IMR-90 (cell line): ENCODE measurements at places on chromosomes 5 and 9. TPM values are rescaled to one million over a fixed set of nuclear protein-coding genes. Genes with fewer than 3 reads are reported as not detected.
A peak's percentile ranks its signal among the peaks of the same experiment; 100 is the strongest.

GRCh38 chr9:129392093-129392541 lies 214.1 kb upstream of the IER5L start:
- H3K27me3 ChIP-seq, result peaks cover 6% of the 10 kb centered on the region
- no peaks in the 10 kb centered on the region for H3K4me1 ChIP-seq
- H3K4me3 ChIP-seq, result no peak overlapping the region
- DNase-seq, result no peak
- H3K27ac ChIP-seq, result no peak overlapping the region

GRCh38 chr9:30160570-30160969 lies 2223.9 kb upstream of the ACO1 start:
- no peaks in the 10 kb centered on the region for H3K4me1 ChIP-seq
- no peaks in the 10 kb centered on the region for H3K36me3 ChIP-seq
- no peak overlapping the region for H3K4me3 ChIP-seq
- no peak overlapping the region for H3K27ac ChIP-seq

DNA sequence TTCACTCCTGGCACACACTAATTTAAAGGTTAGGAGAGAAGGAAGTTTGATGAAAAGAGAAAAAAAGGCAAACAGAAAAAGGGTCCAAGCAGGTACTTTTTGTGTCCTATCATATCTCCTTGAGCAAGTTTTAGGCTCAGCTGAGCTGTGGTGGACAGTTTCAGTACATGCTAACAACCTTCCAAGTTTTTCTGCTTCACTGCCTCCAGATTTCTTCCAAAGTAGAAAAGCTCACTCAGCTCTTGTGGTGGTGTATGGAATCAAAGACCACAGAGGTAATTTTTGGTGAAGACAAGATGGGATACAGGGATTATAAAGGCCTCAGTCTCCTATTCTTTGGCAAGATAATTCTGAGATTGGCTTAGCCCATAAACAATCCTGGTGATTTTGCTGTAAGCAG lies 921.8 kb downstream of the NR2F1-AS1 start:
- no peaks in the 10 kb centered on the region for H3K4me1 ChIP-seq
- H3K27ac ChIP-seq, result no peak overlapping the region
- no peak overlapping the region for H3K4me3 ChIP-seq
- H3K27me3 ChIP-seq, result no peaks in the 10 kb centered on the region
- H3K36me3 ChIP-seq, result no peaks in the 10 kb centered on the region
- DNase-seq, result no peak

TEK gene
- 10.8 and 11.7 TPM in 2 replicates for total RNA-seq

- H3K36me3 ChIP-seq, result no peaks in the 10 kb centered on the region
- H3K27me3 ChIP-seq, result peaks cover 40% of the 10 kb centered on the region
- H3K4me3 ChIP-seq, result no peak overlapping the region
- DNase-seq, result no peak
- no peaks in the 10 kb centered on the region for H3K4me1 ChIP-seq
Observed at GRCh38 chr9:126303488-126303887, 23.1 kb upstream of the MVB12B start.

CAMK4 gene
- total RNA-seq, result 4.8 and 6.7 TPM in 2 replicates

GRCh38 chr9:114033397-114034103 lies 44.5 kb downstream of the AMBP start:
- no peak for DNase-seq
- no peaks in the 10 kb centered on the region for H3K27me3 ChIP-seq
- H3K4me1 ChIP-seq, result no peaks in the 10 kb centered on the region
- peaks cover 65% of the 10 kb centered on the region for H3K36me3 ChIP-seq

GRCh38 chr9:2597483-2597882 lies 24.1 kb upstream of the VLDLR start:
- no peaks in the 10 kb centered on the region for H3K4me1 ChIP-seq
- peak; percentile 2 for DNase-seq
- H3K36me3 ChIP-seq, result no peaks in the 10 kb centered on the region
- no peak overlapping the region for H3K4me3 ChIP-seq
- H3K27me3 ChIP-seq, result peaks cover 3% of the 10 kb centered on the region; the same call in 1 of the 2 replicates
- H3K27ac ChIP-seq, result no peak overlapping the region

DNA sequence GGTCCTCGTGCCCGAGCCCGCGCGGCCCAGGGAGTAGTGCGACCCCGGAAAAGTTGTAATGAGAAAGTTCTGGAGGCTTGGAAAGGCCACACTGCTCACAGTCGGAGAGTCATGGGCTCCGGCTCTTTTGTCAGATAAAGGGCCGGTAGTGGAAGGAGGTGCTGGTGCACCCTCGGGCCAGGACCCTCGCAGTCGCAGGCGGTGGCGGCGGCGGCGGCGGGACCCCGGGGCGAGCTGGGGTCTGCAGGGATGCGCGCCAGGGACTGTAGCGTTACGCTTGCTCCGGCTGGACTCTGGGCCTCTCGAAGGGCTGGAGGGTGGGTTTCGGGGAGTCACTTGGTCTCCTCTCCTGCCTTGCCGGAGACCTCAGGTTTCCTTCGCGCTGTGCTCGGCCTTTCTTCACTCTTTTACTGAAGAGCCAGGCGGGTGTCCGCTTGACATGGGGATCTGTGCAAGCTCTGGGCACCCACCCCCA lies 1.5 kb downstream of the RORB start:
- no peaks in the 10 kb centered on the region for H3K36me3 ChIP-seq
- H3K4me3 ChIP-seq, result no peak overlapping the region
- H3K27ac ChIP-seq, result no peak overlapping the region
- H3K27me3 ChIP-seq, result peaks cover 34% of the 10 kb centered on the region

GHR gene
- 1.1 TPM in 2 replicates for total RNA-seq

DNA sequence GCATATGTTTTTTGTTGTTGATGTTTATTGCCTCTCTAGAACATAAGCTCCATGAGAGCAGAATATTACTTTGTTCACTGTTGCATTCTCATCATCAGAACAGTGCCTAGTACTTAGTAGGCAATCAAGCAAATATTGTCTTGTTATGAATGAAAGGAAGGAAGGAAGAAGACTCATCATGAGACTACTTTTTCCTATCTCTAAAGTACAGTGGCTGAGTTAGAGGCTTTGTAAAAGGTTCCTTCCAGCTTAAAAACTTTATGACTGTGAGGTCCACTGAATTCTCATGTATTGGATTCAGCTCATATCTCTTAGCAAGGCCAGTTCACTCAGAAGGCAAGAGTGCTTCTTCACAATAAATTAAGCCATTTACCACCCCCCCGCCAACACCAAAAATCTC lies 171.8 kb upstream of the NR3C1 start:
- H3K36me3 ChIP-seq, result no peaks in the 10 kb centered on the region
- H3K27me3 ChIP-seq, result no peaks in the 10 kb centered on the region
- H3K4me1 ChIP-seq, result 0 out of 2 replicates have a peak, but pooled peaks cover 4% of the 10 kb centered on the region
- no peak overlapping the region for H3K27ac ChIP-seq
- H3K4me3 ChIP-seq, result no peak overlapping the region

GRCh38 chr9:16572005-16572734 lies 298.3 kb downstream of the BNC2 start:
- no peak overlapping the region for H3K27ac ChIP-seq
- H3K4me1 ChIP-seq, result peaks cover 7% of the 10 kb centered on the region
- H3K4me3 ChIP-seq, result no peak overlapping the region
- no peaks in the 10 kb centered on the region for H3K36me3 ChIP-seq
- no peaks in the 10 kb centered on the region for H3K27me3 ChIP-seq

GRCh38 chr5:16477541-16477940 lies 11.9 kb upstream of the ZNF622 start:
- no peak overlapping the region for H3K4me3 ChIP-seq
- DNase-seq, result no peak
- no peaks in the 10 kb centered on the region for H3K4me1 ChIP-seq
- no peak overlapping the region for H3K27ac ChIP-seq
- no peaks in the 10 kb centered on the region for H3K27me3 ChIP-seq

SHOC1 gene
- not detected in 2 replicates for total RNA-seq

DNAH5 gene
- total RNA-seq, result 4.3 and 4.7 TPM in 2 replicates

IFNK gene
- total RNA-seq, result not detected in 2 replicates

- DNase-seq, result no peak
- H3K4me3 ChIP-seq, result no peak overlapping the region
- H3K27ac ChIP-seq, result no peak overlapping the region
- H3K4me1 ChIP-seq, result peaks cover 3% of the 10 kb centered on the region
Observed at GRCh38 chr5:96763026-96763425, 44.7 kb downstream of the ERAP1 start.

DNA sequence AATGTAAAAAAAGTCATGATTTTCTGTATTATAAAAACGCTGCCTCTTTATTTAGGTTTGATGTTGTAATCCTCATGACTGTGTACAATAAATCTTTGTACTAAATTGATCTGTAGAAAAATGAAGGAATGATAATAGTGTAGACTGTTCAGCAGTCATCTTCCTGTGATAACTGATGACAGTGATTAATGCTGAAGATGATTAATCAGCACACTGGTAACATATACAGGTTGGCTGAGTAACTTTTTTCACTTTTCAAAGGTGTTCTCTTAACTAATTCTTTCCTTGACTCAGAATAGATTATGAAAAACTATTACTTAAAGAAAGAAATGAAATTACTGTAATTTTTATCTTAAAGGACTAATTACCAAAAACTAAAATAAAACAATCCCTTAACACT lies 122.5 kb downstream of the RFX3 start:
- H3K36me3 ChIP-seq, result no peaks in the 10 kb centered on the region
- no peak overlapping the region for H3K4me3 ChIP-seq
- H3K4me1 ChIP-seq, result no peaks in the 10 kb centered on the region
- H3K27ac ChIP-seq, result no peak overlapping the region
- no peak for DNase-seq
- H3K27me3 ChIP-seq, result no peaks in the 10 kb centered on the region

GRCh38 chr5:78361631-78361993 lies 1.2 kb downstream of the SCAMP1 start:
- no peaks in the 10 kb centered on the region for H3K4me1 ChIP-seq
- DNase-seq, result no peak
- no peak overlapping the region for H3K27ac ChIP-seq
- 0 out of 2 replicates have a peak, but pooled peaks cover 2% of the 10 kb centered on the region for H3K36me3 ChIP-seq
- peak overlapping the region; percentile 88 for H3K4me3 ChIP-seq
- H3K27me3 ChIP-seq, result no peaks in the 10 kb centered on the region

DNA sequence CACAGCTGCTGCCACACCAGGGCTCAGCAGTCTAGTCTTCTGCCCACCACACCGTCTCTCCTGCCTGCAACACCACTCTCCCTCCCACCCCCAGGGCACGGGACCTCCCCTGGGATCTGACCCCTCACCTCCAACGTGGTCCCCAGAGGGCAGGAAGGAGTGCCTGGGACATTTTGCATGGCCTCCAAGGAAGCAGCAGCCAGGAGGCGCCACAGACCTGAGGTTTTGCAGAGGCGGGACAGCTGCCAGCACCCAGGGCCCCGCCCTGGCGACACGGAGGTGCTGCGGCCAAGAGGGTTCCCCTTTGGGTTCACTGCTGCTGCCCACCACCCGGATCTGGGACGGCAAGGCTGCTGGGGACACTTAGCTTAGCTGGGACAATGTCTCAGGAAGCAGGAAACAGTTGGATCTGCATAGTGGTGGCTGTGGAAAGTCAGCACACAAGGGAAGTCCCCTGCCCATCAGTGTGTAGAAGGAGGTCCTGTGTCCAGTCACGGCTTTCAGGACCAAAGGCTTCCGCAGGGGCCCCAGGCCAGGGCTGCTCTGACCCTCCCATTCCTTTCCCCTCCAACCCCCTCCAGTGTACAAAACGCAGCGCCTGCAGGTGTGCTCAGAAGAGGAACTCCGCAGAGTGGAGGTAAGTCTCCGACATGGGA lies 13.8 kb downstream of the PROP1 start:
- H3K36me3 ChIP-seq, result no peaks in the 10 kb centered on the region
- no peaks in the 10 kb centered on the region for H3K4me1 ChIP-seq
- no peak overlapping the region for H3K27ac ChIP-seq
- no peak overlapping the region for H3K4me3 ChIP-seq

GRCh38 chr5:1663186-1663585 lies 136.5 kb downstream of the MRPL36 start:
- H3K4me3 ChIP-seq, result no peak overlapping the region
- no peak for DNase-seq
- no peaks in the 10 kb centered on the region for H3K4me1 ChIP-seq
- no peak overlapping the region for H3K27ac ChIP-seq
- no peaks in the 10 kb centered on the region for H3K36me3 ChIP-seq
- H3K27me3 ChIP-seq, result peaks cover 60% of the 10 kb centered on the region

- H3K4me3 ChIP-seq, result no peak overlapping the region
- H3K4me1 ChIP-seq, result no peaks in the 10 kb centered on the region
- H3K36me3 ChIP-seq, result no peaks in the 10 kb centered on the region
- no peaks in the 10 kb centered on the region for H3K27me3 ChIP-seq
- DNase-seq, result no peak
- no peak overlapping the region for H3K27ac ChIP-seq
Observed at GRCh38 chr9:123812984-123813383, 116.9 kb downstream of the DENND1A start.

DNA sequence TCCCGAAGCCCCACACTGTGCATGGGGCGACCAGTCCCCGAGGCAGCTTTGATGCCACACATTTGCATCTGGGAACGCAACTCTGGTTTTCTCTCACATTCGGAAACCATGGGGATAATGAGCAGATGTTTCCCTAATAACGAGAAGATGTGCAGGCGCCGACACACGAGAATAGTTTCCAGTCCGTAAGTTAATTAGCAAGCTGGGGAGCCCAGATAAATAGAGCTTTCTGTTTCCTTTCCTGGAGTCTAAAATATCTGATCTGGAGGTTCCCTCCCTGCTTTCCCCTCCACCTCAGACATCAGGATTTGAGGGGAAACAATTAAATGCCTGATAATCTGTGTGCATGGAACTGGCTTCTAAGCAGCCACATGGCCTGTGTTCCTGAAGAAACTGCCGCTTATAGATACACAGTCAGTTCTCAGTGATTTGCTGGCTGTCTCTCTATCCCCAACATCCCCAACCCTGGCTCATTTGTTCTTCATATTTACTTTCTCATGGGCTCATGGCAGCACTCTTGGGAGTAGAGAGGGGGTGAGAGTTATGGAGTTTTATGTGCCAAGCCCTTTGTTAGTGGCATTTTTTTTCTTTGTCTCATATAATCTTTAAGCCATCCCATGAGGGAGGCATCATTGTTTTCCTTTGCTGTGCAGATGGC lies 62.8 kb downstream of the PDZD2 start:
- peaks cover 22% of the 10 kb centered on the region for H3K27me3 ChIP-seq
- no peak overlapping the region for H3K27ac ChIP-seq
- H3K4me1 ChIP-seq, result no peaks in the 10 kb centered on the region
- no peak for DNase-seq

GRCh38 chr9:94639061-94639998 lies at the start of gene FBP1:
TSS of gene FBP1 (minus strand) at chr9:94639518. CDS start at chr9:94639310, 208 bp downstream.
- peaks cover 43% of the 10 kb centered on the region for H3K27me3 ChIP-seq
- DNase-seq, result no peak
- H3K27ac ChIP-seq, result no peak within 1 kb of the TSS
- H3K4me1 ChIP-seq, result no peaks in the 10 kb centered on the region; the same call in 1 of the 2 replicates

DNA sequence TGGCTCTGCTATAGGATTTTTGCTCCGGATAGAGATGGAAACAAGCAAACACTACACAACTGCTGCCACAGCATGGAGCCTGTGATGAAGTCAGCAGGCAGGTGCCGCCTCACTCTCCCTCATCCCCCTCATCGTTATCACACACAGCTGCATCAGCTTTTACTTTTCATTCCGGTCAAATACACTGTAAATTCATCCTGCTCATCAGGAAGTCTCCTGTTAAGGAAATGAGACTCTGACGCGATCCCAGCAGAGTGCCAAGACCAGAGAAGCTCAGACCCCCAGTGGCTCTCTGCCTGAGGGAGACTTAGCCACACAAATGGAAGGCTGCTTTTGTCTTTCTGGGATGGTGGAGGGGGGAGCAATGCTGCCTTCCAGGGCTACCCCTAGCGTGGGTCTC lies 270.2 kb downstream of the ELAVL2 start:
- no peak overlapping the region for H3K4me3 ChIP-seq
- no peak overlapping the region for H3K27ac ChIP-seq
- no peaks in the 10 kb centered on the region for H3K36me3 ChIP-seq
- H3K27me3 ChIP-seq, result no peaks in the 10 kb centered on the region
- no peak for DNase-seq
